NCI-H1105 treated with DMSO at 0.1 percent for 48 hours (cell line): ENCODE measurements at places on chromosomes 12 and 14.

GRCh38 chr12:26863515-26863914, 30.5 kb upstream of the ITPR2 start:
- no peak for DNase-seq

DNA sequence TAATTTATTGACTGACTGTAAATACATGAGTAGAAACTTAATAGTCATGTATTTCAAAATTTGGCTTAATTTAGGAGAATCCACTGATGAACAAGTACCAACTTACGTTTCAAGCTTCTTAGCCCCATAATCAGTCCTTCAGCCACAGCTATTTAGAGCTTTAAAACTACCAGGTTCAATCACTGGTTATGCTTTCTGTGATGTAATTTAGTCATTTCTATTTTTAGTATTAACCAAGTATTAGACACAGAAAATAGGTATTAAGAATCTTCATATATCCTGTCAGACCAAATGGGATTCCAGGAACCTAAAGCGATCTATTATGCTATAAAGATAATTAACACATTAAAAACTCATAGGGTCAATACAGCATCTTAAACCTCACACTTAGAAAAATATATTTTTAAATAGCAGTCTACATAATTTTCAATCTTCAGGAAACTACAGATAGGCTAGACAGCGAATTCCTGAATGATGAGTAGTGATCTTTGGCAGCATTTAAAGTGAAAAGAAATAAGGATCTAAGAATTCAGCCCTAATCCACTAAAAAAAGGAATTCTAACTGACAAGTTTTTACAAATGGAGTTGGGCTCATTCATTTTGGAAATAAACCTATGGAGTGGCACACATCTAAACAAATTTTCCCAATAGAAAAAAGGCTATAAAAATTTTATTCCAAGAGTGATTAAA, 51.5 kb downstream of the ZC3H14 start:
- DNase-seq, result no peak

GRCh38 chr12:48028541-48029431, 24.5 kb upstream of the COL2A1 start:
- DNase-seq, result no peak

- DNase-seq, result peak; percentile 71
Observed at GRCh38 chr14:104826189-104826860, 25.4 kb downstream of the ZBTB42 start.

- no peak for DNase-seq
Observed at GRCh38 chr12:20695232-20695631, at the start of gene SLCO1C1. Gene SLCO1C1, plus strand, starts transcription at chr12:20695332. Its CDS starts 4,245 bp downstream, at chr12:20699577.

DNA sequence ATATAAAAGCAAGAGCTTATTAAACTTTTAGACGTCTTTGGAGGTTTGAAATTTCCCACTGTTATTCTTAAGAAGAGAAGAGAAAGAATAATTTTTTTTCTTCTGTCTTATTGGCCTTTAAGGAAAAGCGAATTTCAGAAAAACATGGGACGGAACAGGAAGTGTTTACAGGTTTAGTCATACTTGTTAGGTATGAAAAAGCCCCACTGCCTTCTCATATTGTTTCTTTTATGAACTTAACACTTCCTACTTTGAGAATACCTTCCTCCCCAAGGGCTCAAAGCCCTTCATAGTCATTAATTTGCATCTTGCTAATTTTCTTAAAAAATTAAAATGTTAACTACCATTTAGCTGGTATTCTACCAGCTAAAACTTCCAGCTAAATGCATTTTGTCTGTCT, 82.0 kb downstream of the ETV6 start:
- no peak for DNase-seq

DNA sequence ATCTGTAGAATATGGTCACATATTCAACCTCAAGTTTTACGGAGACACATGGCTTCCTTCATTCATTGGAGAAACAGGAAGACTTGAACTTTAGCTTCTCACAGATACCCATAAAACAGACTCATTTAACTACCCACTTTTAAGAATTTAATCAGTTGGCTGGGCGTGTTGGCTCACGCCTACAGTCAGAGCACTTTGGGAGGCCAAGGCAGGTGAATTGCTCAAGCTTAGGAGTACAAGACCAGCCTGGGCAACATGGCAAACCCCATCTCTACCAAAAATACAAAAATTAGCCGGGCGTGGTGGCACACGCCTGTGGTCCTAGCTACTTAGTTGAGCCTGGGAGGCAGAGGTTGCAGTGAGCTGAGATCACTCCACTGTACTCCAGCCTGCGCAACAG, 64.7 kb upstream of the STAC3 start:
- DNase-seq, result no peak
